Right lung (tissue), 10 donors: ENCODE measurements at places on chromosomes 2 and 18. TPM values are rescaled to one million over a fixed set of nuclear protein-coding genes. Genes with fewer than 3 reads are reported as not detected.

GRCh38 chr2:172613040-172613439, 57.1 kb downstream of the PDK1 start:
- peak; percentile 9 for DNase-seq

GRCh38 chr2:108988076-108988795, 784 bp downstream of the EDAR start:
- DNase-seq: no peak

DNA sequence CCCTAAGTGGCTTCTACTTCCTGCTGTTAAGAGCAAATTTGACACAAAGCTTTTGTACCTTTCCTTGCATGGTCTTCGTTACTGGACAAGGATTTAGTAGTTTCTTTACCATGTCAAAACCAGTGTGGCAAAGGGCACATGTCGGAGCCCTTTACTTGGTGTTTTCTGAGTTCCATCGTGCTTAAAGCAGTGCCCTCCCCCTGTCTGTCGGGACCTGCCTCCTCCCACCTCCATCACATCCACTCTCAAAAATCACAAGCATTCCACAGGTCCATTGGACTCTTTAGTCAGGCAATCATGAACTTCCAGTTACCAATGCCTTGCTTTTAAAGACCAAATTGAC, 763 bp downstream of the CCDC141 start:
- DNase-seq: no peak

GRCh38 chr2:186515376-186515775, 29.3 kb downstream of the ZC3H15 start:
- no peak for DNase-seq

DNA sequence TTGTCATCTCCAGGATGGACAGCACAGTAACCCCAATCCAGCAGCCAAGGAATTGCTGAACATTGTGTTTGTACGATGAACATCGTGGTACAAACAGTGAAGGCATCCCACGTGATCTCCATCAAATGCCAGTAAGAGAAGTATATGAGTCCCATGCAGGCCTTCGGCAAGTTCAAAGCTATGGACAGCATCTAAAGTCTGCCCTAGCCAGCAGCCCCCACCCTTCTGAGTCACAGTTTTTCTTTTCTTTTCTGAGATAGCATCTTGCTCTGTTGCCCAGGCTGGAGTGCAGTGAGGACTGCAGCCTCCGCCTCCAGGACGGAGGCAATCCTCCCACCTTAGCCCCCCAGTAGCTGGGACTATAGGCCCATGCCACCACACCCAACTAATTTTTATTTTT, 71.0 kb upstream of the SRD5A2 start:
- no peak for DNase-seq

GRCh38 chr2:232598293-232598692, 35.1 kb upstream of the EFHD1 start:
- DNase-seq: no peak

DNA sequence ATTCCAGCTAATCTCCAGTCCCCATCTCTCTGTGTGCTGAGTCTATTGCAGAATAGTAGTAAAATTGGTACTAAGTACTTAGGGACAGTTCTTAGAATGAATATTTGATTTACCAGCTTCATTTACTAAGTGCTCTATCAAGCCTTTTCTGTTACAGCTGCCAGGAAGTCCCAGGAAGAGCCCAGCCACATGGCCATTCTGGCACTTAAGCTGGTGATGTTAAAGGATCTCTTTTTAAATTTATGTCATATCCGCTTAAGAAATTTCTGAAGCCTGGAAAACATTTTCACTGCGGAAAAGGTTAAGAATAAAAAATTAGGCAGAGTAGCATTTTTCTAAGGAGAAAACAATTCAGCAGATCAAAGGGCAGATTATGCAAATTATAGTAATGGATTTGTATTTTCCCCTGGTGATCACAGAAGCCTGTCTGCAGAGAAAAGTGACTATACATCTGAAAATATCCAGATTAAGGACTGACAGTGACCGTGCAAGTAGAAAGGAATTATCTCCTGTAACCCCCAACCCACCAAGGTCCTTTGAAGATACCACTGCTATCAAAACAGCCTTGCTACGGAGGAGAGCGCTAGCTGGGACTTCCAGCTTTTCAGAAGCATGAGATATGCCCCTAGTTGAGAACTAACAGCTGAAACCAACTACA, 260.8 kb downstream of the SH3BP4 start:
- DNase-seq: no peak

DNA sequence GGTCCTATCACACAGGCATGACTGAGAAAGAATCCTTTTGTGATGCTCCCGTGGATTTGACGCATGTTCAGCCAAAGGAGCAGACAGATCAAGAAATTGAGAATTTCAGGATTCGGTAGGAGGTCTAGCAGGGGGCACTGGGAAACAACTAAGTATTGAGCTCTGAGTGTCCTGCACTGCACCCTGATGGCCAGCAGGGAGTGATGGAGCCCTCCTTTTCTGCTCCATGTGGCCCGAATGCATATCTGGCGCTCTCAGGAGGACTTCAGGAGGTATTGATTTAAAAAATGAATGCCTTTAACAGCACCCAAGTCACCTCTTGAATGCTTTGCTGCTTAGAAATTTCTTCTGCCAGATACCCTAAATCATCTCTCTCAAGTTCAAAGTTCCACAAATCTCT, 58.0 kb downstream of the ZNF519 start:
- no peak for DNase-seq

GRCh38 chr2:70938586-70938950, 2.9 kb downstream of the ATP6V1B1 start:
- DNase-seq: no peak

DNA sequence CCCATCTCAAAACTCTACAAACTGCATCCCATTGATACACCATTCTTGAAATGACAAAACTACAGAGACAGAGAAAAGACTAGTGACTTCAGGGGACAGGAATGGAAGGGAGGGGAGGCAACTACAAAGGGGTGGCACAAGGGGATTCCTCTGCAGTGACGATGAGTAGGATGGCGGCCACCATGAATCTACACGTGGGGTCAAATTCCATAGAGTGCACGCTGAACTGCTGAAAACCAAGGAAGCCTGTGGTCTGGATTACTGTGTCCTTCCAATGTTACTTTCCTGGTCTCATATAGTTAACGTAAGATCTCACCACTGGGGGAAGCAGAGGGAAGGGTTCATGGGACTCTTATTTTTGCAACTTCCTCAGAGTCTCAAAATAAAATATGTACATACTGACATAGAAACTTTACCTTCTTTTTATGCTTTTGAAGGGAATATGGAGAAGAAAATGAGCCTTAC, 23.6 kb downstream of the COX7A2L start:
- no peak for DNase-seq

Gene CNGA3
- polyA plus RNA-seq: 0.04 TPM

Gene DSG4
- not detected for polyA plus RNA-seq

Gene HNMT
- polyA plus RNA-seq: 58.8 TPM

Gene REG3A
- not detected for polyA plus RNA-seq

Gene LHCGR
- polyA plus RNA-seq: 0.21 TPM

Gene AMER3
- 0.06 TPM for polyA plus RNA-seq

Gene NEUROD1
- 1.1 TPM for polyA plus RNA-seq
